HepG2 (cell line): ENCODE measurements at places on chromosomes 2 and 18. TPM values are rescaled to one million over a fixed set of nuclear protein-coding genes. Genes with fewer than 3 reads are reported as not detected.

The TXNDC2 gene
- not detected in 2 replicates for polyA plus RNA-seq

The PSMA8 gene
- polyA plus RNA-seq: not detected in 2 replicates

The MPP4 gene
- not detected in 2 replicates for polyA plus RNA-seq

The CPSF3 gene
- polyA plus RNA-seq: 15.5 and 19.8 TPM in 2 replicates

The HOXD8 gene
- polyA plus RNA-seq: not detected in 2 replicates

The POLR1B gene
- polyA plus RNA-seq: 17.5 and 18.3 TPM in 2 replicates

The CHST9 gene
- polyA plus RNA-seq: 1.7 and 3.2 TPM in 2 replicates

The FER1L5 gene
- polyA plus RNA-seq: 0.08 and 0.22 TPM in 2 replicates

The SLC40A1 gene
- 21.4 and 24.9 TPM in 2 replicates for polyA plus RNA-seq

The MC4R gene
- not detected in 2 replicates for polyA plus RNA-seq

The PAIP2B gene
- 0.16 and 0.18 TPM in 2 replicates for polyA plus RNA-seq

The HOXD13 gene
- polyA plus RNA-seq: not detected in 2 replicates

The RANBP2 gene
- polyA plus RNA-seq: 10.3 and 12.2 TPM in 2 replicates

The SFTPB gene
- polyA plus RNA-seq: not detected in 2 replicates

The NETO1 gene
- polyA plus RNA-seq: not detected in 2 replicates

The ATOH8 gene
- polyA plus RNA-seq: 0.22 and 0.61 TPM in 2 replicates

The SPEG gene
- 0.24 and 0.94 TPM in 2 replicates for polyA plus RNA-seq

The SERPINB8 gene
- 0.84 and 0.95 TPM in 2 replicates for polyA plus RNA-seq

The ACVR1C gene
- polyA plus RNA-seq: 0.05 TPM in 2 replicates

The CGREF1 gene
- polyA plus RNA-seq: 23.4 and 30.8 TPM in 2 replicates

The DLX1 gene
- polyA plus RNA-seq: 0.69 and 0.86 TPM in 2 replicates

The SP140L gene
- polyA plus RNA-seq: 10.9 and 13.7 TPM in 2 replicates
